ENCODE measurements at places on chromosomes 6 and 20.

- DNase-seq: peak; percentile 17
Measured at GRCh38 chr6:6505111-6505510, 83.4 kb upstream of the LY86 start.

DNA sequence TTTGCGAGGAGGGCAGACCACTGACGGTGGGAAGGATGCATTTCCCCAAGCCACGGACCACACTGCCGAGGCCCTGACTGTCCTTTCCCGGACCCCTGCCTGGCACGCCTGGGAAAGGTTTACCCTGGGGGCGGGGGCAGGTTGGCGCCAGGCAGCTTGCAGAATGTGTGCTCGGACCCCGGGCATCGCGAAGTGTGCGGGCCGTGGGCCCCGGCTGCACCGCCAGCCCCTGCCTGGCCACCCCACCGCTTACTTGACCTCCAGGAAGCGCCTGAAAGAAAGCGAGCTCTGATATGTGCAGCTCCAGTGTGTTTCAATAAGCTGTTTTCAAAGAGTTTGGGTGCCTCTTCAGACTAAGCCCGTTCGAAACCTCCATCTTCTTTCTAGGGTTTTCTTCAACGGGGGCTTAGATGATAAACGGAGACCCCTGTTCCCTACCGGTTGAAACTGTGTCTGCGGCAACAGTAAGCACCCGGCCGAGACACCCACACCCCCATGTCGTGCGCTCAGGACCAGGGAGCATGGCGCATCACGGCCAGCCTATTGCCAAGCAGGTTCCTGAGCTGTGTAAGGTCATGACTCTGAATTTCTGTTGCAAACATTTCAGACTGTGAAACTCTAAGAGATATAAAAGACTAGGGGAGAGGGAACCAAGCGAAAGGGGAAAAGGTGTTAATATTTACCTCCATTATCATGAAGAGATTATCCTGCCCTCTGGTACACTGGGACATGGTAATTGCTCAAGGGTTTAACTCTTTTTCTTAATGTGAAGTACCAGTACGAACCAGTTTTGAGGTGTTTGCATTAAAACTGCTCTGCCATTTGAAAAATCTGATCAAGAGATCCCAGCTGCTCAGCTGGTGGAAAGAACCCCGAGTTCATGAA lies 231.2 kb upstream of the FOXQ1 start:
- no peak for DNase-seq

- peak; percentile 71 for DNase-seq
Measured at GRCh38 chr6:144006736-144007477, 1.2 kb downstream of the PLAGL1 start.

- no peak for DNase-seq
Measured at GRCh38 chr6:18034798-18035202, 47.4 kb upstream of the KIF13A start.

Data from bronchial epithelial cell (primary cell).